ENCODE measurements at places on chromosomes 13 and 19.
A peak's percentile ranks its signal among the peaks of the same experiment; 100 is the strongest.

DNA sequence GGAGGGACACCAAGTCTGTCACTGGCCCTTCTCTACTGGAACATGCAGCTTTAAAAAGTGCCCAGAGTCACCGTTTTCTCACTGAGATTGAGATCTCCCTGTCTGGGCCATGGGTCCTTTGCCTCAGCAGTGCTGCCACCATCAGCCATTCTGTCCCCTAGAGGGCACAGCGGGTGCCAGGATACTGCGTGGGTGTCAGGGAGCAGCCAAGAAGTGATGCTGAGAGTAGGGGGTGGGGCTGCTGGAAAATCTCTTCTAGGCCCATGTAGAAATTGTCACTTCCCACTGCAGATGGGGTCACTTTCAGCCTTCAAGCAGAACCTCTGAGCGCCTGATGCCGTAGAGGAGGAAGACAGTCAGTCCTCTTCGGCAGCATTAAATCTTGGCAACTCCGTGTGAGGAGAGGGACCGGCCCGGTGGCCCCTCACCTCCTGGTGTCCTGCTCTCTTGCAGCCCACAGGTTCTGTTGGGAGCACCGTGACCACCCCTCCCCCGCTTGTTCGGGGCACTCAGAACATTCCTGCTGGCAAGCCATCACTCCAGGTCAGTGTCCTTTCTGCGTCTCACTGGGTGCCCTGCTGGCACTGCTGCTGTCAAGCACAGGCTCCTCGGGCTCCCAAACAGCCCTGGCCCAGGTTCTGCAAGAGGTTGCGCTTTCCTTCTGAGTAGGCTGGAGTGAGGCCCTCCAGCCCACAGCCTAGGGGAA lies 21.4 kb downstream of the TSSK6 start:
- no peak for DNase-seq

DNA sequence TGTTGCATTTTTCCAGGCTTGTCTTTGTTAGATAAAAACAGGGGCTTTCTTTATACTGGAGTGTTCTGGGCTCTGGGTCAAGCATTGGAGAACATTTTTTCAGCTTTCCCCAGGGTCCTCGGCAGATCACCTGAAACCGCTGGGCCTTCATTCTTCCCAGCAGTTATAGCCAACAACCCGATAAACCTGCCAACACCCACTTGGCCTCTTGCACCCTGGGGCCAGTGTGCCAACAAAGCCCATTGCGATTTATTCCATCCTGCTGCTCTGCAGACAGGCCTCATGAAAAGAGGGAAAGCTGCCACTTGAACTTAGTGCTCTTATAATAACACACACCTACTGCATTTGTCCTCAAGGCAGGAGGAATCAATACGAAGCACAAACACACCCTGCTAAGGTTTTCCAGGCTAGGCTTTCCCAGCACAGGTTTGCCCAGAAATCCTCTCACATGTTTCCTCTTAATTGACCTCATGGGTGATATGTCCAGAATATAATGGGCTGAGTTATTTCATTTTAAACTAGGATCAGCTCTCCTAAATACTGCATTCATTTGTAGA lies 669.3 kb downstream of the LIG4 start:
- DNase-seq, result no peak

DNA sequence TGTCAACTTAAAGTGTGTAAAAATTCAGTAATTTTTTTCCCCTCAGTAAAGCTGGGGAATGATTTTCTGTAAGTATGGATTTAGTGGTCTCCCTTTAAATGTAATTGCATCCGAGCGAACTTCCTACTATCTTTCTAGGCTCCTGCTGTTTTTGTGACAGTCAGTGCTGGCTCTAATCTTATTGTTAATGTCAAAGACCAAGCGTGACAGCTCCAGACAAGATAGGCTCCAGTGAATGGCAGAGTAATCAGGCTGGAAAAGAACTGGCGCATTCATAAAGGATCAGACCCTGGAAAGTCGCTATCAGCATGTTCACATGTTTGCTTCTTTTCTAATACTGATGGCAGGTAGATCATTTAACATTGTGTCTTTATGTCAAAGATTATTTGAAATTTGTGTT lies 908.0 kb upstream of the ATXN8OS start:
- no peak for DNase-seq

DNA sequence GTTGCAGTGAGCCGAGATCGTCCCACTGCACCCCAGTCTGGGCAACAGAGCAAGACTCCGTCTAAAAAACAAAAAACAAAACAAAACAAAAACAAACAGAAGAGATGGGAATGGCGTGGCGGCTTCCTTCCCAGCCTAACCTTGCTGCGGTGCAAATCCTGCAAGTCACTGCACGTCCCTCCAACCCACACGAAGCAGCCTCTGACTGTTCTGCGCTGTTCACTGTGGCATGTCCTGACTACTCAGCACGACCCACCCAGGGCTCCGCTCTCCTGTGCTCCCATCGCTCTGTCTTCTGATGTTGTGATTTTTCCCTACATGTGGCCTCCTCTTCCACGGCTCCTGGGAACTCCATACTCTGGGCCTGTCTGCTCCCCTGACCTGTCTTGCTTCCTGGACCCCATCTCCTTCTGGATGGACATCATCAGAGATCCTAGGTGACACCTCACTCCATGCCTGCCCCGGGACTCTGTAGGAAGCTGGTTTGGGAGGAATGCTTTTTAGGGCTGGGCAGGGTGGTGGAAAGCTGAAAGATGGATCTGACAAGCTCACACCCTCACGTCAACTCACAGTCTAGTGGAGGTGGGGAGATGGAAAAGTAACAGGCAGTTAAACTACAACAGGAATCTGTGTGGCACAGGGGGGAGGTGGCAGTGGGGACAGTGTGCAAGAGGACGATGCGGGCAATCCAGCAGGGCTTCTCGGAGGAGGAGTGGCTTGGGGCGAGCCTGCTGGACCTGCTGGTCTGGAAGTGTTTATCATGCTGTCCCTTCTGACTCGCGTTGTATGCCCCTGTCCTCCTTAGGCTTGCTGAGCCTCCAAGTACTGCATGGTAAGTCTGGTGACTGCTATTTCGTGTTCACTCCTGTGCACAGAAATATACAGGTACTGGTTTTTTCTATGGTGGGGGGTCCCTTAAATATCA lies 18.8 kb downstream of the ZSCAN5A start:
- no peak for DNase-seq

GRCh38 chr19:2483084-2483483 lies 7.2 kb downstream of the GADD45B start:
- no peak for DNase-seq

GRCh38 chr13:22562116-22562515 lies 618.7 kb upstream of the SGCG start:
- no peak for DNase-seq

DNA sequence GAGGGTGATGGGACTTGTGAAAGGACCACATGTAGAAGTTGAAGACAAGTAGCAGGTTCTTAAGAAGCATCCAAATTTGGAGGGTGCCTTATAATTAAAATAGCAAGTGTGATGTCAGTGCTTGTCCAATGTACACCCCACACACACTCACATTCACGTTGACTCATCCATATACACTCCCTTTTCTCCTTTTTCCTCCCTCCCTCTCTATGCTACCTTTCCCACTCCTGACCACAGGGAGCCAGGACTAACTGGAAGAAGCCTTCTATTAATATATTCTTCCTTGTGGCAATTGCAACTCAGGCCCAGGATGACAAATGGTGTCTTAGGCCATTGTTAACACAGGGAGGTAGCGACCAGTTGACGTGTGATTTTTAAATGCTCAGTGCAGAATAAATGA lies 16.3 kb upstream of the GPR183 start:
- no peak for DNase-seq

GRCh38 chr13:49563516-49563915 lies 21.8 kb downstream of the RCBTB1 start:
- no peak for DNase-seq

DNA sequence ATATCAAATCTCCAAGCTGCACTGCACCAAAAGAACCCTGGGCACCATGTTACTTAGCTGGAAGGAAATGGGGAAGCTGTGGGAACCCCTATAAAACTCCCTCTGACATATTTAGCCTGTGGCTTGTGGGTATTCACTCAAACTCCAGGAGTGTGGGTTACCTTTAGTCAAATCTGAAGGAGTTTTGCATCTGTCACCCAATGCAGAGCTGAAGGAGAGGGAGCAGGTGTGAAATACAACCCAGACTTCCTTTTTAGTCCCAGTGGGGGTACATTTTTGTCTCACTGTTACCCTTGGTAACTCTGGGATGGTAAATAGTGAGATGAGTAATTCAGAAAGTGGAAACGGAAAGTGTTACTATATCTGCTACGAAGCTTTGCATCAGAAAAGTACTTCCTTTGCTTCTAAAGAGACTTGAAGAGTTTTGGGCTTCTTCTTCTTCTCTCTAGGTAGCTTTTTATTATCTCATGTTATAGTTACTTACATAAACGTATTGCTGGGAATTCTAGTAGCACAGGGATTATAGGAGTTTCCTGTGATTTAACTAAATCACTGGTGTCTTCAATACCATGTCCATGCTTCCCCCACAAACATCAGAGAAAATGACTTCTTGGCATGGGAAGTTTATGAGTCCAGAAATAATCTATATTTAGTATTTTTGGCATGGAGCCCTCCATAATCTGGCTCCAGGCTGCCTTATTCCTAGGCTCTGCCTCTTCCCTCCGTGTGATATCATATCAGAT lies 105.9 kb downstream of the AKAP11 start:
- DNase-seq, result no peak

DNA sequence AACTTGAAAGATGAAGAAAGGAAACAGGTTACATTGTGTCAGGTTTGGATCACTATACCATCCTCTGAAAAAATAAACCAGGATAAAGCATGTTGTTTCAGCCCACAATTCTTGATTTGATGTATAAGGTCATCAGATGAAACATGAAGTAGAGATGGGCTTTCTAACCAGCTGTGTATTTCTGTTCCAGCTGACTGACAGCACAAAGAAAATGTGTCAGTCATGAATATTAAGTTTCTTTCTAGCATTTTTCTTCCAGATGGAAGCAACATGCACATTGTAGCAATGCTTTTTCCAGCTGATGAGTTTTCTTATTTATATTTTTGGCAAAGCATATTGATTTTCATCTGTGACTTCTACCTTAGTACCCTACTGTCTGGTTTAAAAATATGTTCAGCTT lies 199.6 kb downstream of the OXGR1 start:
- DNase-seq, result no peak

GRCh38 chr19:47018923-47019322 lies 714 bp upstream of the NPAS1 start:
- DNase-seq, result no peak

DNA sequence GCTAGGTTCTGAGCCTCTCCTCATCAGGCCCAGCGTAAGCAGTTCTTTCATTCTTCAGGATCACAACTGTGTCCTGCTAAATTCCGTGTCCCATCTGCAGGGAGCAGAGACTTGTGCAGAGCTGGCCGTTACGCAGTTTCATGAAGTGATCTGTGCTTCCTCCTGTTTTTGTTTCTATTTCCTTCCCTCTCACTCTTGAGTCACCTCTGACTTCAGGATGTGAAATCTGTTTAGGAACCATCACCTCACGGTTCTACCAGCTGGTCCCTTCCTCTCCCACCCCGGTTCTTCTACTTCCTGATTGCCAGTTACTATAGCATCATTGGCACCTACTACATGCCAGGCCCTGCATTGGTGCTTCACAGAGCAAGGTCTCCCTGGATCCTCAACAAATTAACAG lies 8.5 kb downstream of the MAU2 start:
- DNase-seq, result no peak

DNA sequence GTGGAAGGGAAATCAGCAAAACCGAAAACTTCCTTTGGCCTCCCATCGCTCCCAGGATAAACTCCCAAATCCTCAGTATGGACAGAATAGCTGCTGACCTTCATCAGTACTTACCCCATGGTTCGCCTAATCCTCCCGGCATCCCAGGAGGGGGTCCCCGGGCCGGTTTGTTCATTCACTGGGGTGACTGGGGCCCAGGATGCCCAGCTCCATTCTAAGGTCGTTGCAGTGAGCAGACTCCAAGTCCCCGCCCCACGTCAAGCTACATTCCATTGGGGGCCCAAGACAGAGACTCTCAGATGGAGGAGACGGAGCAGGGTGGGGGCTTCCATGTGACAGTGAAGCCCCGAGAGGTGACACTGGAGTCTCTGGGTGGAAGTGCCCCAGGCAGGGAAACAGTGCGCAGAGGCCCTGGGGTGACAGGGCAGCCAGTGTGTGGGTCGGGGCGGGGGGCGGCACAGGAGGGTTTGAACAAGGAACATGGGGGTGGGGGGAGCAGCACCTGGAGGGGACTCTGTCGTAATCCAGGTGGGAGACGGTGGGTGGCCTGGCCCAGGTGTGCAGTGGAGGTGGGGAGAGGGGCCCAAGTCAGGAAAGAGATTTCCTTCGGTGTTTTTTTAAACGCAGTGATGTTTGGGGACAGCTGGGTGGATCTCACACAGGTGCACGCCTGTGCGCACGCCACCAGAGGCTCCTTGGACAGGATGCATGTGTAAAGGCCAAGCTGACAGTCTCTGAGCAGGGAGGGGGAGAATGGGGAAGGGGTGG lies 5.1 kb downstream of the SSBP4 start:
- DNase-seq, result no peak

DNA sequence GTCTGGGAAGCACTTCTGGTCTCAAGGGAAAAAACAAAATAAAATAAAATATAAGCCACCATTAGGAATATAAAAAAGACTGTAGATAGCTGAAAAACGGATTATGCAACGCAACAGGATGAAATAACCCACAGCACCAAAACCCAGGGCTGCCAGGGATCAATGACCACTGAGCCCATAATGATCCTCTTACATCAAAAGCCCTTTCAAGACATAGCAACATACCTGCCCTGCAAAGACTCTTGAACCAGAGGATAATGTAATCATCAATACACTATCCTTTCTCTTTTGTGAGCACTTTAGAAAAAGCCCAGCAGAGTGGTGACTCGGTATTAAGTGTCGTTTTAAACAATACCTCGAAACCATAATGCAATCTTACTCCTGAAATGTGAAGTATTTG lies 235.0 kb upstream of the SOX21 start:
- DNase-seq, result no peak

- no peak for DNase-seq
Observed at GRCh38 chr13:34006011-34006410, 188.1 kb downstream of the RFC3 start.

- DNase-seq, result no peak
Observed at GRCh38 chr13:77810430-77810829, 108.2 kb downstream of the EDNRB start.

GRCh38 chr19:15014579-15014978 lies 34.7 kb upstream of the CASP14 start:
- no peak for DNase-seq

DNA sequence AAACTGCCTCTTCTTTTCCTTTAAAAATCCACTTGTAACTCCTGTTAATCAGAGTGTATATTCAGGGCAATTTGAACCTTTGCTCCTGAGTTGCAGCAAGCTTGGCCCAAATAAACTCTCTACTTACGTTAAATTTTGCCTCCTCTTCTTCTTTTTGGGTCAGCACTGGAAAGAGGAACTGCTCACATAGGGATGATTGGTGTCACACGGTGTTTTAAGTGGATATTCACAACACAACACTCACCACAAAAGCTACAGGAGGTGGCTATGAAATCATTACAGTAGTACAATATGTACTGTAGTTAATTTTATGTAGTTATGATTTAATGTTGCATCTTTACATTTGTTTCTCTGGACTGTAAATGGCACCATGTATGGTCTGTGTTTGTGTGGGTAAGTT lies 96.8 kb upstream of the DOCK9 start:
- DNase-seq, result no peak

GRCh38 chr19:38433268-38433733 lies at the start of gene RYR1:
RYR1 (plus strand) TSS chr19:38433691; CDS start chr19:38433830, 139 bp downstream.
- DNase-seq, result peak; percentile 78

- DNase-seq, result no peak
Observed at GRCh38 chr13:82076496-82076895, 1735.6 kb upstream of the SPRY2 start.

- no peak for DNase-seq
Observed at GRCh38 chr19:34350161-34350561, 14.8 kb upstream of the GPI start.

GRCh38 chr13:45623516-45624090 lies 8.1 kb upstream of the ERICH6B start:
- no peak for DNase-seq

- DNase-seq, result no peak
Observed at GRCh38 chr13:60311527-60311926, 85.5 kb upstream of the TDRD3 start.

All from left ventricle myocardium superior (tissue), 1 donor.